ENCODE measurements at places on chromosomes 12 and 14.
A peak's percentile ranks its signal among the peaks of the same experiment; 100 is the strongest.

DNA sequence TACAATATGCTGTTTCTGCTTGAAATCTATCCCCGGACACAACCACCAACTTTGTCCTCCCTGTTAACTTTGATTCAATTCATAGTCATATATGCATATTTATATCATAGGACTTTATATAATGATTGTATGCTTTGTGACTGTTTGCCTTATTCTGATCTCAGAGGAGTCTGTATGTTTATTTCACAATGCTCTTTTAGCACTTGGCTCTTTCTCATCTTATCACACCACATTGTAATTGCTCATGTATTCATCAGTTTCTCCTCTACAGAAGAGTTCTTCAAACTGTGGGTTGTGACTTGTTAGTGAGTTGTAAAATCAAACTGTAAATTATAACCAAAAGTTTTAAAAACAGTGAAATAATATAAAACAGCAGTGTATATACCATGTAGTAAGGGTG, 21.7 kb upstream of the PPM1A start:
- peak; percentile 21 for DNase-seq

- peak; percentile 93 for DNase-seq
Measured at GRCh38 chr14:21087294-21088091, 11.0 kb downstream of the ZNF219 start.

DNA sequence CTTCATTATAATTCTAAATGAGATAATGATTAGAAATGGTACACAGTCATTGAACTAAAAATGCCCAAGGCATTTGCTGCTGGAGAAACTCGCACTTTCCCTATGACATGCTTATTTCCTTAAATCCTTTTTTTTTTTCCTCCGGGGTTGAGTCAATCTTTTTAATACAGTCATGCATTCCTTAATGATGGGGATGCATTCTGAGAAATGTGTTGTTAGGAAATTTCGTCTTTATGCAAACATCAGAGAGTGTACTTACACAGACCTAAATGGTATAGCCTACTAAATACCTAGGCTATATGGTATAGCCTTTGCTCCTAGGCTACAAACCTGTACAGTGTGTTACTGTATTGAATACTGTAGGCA, 29.8 kb upstream of the DACT1 start:
- peak; percentile 77 for DNase-seq

DNA sequence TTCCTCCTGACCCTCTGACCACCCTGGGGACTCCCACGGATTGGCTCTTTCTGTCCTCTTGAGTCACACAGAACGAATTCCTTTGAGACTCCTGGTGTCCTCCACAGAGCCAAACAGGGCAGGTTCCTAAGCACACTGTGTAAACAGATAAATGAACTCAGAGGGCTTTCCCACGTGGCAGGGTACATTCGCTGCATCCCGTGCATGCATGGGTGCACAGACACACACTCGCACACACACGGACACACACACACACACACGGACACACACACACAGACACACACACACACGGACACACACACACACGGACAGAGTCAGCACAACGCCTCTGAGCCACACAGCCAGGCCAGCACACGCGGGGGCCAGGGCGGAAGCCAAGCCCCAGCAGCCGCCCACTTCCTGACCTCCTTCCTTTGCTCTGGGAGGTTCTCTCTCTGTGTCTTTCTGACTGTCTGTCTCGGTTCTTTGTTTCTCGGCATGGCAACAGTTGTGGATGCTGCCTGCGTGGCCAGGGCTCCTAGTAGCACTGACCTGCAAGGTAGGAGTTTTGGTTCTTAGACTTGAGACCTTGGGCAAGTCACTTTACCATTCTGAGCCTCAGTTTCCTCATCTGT, 706 bp downstream of the CRACR2A start:
- no peak for DNase-seq

GRCh38 chr12:84128117-84128991, 784.2 kb downstream of the SLC6A15 start:
- no peak for DNase-seq

- DNase-seq, result no peak
Measured at GRCh38 chr12:12984149-12984548, 15.9 kb downstream of the HEBP1 start.

DNA sequence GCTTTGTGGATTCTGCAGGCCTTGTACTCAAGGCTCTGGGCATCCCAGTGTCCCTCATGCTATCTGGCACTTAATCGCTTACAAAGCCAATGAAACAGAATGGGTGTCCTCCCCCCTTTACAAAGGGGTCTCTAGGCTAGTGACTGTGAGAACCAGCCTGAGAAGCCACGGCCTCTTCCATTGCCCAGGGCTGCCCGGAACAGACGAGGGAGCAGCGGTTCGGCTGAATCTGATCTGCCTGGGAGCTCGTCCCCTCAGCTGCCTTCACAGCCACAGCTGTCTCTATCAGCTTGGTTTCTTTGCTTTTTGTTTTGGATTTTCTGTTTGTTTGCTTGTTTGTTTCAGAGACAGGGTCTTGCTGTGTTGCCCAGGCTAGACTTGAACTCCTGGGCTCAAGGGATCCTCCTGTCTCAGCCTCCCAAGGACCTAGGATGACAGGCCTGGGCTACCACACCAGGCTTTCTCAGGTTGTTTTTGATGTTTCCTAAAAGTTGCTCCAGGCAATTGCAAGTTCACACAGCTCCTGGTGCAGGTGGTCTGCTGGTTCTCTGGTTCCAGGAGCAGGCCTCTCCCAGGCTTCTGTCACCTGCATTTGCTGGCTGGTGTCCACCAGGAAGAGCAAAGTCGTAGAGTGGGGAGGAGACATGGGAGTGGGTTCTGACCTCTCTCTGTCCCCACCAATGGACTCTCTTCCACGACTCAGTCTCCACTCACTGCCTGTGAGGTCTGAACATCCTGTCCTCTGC, 10.9 kb upstream of the RIN3 start:
- DNase-seq, result no peak

GRCh38 chr14:20580242-20580641, 7.6 kb downstream of the RNASE11 start:
- DNase-seq, result no peak

DNA sequence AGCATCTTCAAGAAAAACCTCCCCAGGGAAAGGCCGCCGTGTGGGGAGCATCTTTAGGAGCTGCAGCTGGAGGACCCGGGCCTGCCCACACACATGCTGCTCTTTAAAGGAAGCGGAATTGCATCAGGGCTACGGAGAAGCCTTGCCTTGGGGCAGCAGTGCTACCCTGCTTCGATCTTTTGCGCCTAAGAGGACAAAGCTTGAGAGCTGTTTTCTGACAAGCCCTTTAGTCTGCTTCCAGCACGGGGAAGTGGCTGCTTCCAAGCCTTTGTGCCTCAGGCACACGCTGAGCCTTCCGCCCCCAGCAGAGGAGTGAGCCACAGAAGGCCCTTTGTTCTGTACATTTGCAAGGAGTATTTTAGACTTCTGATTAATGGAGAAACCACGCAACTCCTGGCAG, 31.5 kb downstream of the COA8 start:
- no peak for DNase-seq

DNA sequence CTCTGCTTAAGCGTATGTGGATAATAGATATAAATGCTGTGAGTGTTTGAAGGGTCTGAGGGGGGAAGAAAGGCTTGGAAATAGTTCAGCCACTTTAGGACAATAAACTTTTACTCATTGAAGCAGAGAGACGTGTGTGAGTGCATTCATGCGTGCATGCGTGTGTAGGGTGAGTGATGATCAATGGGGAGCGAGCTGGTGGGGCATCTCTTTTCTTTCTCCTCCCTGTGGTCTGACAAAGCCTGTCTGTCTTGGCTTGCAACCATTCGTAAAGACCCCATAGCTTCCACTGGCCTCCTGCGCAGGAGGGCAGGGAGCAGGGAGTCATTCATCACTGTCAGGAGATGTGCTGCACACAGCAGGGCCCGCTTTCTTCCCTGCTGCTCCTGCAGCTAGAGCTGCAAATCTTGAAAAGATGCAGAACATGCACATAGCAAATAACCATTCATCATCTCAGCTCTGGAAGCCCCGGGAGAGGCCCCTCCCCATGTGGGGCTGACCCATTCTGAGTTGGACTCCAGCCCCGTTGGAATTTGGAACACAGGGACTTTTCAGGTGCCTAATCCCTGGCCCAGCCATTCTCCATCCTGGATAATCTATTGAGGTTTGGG, 223.2 kb downstream of the PPM1H start:
- no peak for DNase-seq

- DNase-seq, result peak; percentile 53
Measured at GRCh38 chr14:103679351-103679750, 35.9 kb downstream of the XRCC3 start.

GRCh38 chr14:25666877-25667276, 616.9 kb upstream of the STXBP6 start:
- DNase-seq, result no peak

DNA sequence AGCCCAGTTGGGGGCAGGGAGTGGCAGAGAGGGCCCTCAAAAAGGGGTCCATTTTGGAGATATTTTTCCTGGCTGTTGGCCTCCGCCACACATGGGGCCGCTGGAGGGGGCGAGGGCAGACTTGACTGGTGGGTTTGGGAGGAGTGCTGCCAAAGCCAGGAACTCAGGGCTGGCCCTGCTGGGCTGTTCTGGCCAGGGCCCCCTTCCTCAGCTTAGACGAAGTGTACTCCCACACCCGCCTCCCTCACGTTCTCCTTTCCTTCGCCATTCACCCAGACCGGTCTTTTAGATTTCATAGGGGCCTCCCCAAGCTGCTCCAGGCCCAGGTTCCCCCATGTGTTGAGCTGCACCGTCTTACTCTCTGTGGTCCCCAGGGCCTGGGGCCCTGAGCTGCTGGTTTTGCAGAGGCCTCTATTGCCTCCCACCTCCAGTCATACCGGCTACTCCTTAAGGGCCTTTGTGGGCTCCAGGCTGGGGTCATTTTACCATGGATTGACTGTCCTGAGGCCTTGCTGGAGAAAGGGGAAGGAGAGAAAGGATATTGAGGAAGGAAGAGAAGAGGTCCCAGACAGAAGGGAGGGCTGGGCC, 1.3 kb downstream of the KRT7 start:
- DNase-seq, result no peak

DNA sequence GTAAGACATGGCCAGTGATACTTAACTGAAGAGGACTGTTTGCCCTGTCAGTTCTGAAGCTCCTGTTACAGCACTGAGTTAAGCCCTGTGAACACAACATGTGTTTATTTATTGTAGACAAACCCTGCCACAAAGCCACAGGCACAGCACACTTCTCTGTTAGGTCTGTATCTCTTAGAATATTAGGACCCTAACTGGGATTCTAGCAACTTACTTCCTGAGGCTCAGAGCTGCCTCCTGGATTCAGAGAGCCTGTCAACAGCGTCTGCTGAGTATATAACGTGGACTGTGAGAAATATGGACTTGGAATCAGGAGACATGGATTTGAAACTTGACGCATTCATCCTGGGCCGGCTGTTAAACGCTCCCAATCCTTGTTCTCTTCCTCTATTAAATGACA, 135.0 kb upstream of the HIF1A start:
- peak; percentile 63 for DNase-seq

GRCh38 chr12:100266585-100266834, 369 bp downstream of the DEPDC4 start:
- DNase-seq, result no peak

DNA sequence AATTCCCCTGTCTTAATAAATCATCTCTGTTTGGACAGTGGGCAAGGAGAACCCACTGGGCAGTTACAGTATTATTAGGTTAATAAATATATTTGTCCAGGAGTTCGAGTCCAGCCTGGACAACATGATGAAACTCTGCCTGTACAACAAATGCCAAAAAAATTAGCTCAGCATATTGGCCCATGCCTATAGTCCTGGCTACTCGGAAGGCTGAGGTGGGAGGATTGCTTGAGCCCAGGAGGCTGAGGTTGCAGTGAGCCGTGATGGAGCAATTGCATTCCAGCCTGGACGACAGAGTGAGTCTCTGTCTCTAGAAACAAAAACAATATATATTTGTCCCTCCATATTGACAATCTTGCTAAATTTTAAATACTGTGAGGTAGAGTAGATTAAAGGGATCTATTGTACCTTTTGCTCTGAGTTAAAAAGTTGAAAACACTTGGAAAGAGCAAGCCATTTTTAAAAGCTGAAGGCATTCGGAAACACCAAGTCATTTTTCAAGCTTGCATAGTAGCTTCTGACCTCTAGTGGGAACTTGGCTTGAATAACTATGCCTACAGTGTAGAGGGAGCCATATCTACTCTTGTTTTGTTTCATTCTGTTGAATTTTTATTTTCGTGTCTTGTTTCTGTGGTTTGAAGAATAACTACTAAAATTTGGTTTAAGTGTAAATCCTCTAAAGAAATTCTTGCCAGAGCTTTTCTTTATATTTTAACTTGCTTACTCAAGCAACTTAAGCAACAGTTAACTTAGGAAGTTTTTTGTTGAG, 14.6 kb upstream of the EEA1 start:
- DNase-seq, result peak; percentile 90

DNA sequence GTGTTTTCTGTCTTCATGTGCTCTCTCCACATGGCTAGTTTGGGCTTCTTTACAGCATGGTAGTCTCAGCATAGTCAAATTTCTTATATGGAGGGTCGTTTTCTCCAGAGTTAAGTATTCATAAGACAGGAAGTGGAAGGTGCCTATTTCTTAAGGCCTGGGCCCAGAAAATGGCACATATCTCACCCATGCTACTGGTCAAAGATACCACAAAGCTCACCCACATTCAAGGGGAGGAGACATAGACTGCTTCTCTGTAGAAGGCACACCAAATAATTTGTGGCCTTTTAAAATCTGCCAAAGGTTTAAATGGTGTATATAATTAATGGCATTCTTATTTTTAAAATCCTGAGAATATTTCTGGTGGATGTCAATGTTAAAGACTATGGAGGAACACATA, 44.8 kb downstream of the CCDC91 start:
- DNase-seq, result no peak

- no peak for DNase-seq
Measured at GRCh38 chr14:73714656-73715081, 485 bp upstream of the PNMA1 start.

- DNase-seq, result no peak
Measured at GRCh38 chr12:123928274-123928865, 44.3 kb downstream of the CCDC92 start.

- no peak for DNase-seq
Measured at GRCh38 chr14:104665657-104666522, 23.5 kb upstream of the INF2 start.

DNA sequence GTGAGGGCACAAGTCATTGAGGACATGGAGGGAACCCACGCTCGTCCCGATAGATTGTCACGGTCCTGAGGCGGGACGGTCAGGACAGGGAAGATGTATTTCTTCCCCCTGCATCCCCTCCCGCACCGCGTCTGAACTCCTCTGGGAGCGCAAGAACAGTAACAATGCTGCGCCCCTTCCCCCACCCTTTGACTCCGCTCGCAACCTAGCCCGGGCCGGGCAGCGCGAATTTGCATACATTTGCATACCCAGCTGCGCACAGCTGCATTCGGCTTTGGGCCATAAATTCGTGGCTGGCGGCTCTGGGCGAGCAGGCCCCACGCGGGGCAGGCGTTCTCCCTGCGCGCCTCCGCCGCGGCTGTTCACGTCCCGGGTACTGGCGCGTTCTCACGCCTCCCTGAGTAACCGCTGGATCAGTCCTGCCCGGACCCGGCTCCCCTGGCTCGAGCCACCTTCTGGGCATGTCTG, 29.0 kb upstream of the SMUG1 start:
- no peak for DNase-seq

DNA sequence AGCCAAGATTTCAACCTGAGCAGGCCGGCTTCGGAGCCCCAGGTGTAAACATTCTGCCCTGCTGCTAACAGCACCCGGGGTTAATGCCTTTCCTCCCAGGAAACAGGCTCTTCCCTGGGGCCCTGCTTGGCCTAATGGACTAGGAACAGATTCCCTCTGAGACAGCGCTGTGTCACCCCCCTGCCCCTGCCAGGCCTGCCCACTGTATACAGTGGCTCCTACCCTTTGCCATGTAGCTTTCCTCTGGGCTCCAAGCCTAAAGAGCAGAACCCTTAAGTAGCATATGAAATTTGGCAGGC, 28.3 kb upstream of the BCDIN3D start:
- DNase-seq, result no peak
